KBM-7 (cell line): ENCODE measurements at places on chromosomes 1 and 21.

- no peak for DNase-seq
These were observed 202.6 kb downstream of the GRIK1 start for GRCh38 chr21:29737186-29737585.

- no peak for DNase-seq
These were observed 22.7 kb upstream of the TRIM67 start for GRCh38 chr1:231139125-231139649.

GRCh38 chr1:89089962-89090361 is 25.0 kb upstream of the GBP1 start:
- DNase-seq: no peak

DNA sequence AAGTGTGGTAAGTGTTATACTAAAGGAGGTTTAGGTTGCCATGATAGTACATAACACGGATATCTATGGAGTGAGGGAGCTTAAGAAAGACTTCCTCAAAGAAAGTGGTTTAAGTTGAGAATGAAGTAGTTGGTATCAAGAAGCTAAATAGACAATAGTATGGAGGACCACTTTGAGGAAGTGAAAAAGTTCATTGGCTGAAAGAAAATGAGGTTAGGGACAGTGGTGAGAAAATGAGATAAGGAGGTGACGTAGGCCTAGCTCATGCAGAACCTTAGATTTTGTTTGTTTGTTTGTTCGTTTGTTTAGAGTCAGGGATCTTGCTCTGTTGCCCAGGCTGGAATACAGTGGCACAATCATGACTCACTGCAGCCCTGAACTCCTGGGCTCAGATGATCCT is 72.2 kb upstream of the PPIH start:
- no peak for DNase-seq

- DNase-seq: no peak
These were observed 51.2 kb upstream of the NFASC start for GRCh38 chr1:204819495-204819894.

- peak; percentile 31 for DNase-seq
These were observed 499.2 kb downstream of the OMA1 start for GRCh38 chr1:58047265-58047858.

DNA sequence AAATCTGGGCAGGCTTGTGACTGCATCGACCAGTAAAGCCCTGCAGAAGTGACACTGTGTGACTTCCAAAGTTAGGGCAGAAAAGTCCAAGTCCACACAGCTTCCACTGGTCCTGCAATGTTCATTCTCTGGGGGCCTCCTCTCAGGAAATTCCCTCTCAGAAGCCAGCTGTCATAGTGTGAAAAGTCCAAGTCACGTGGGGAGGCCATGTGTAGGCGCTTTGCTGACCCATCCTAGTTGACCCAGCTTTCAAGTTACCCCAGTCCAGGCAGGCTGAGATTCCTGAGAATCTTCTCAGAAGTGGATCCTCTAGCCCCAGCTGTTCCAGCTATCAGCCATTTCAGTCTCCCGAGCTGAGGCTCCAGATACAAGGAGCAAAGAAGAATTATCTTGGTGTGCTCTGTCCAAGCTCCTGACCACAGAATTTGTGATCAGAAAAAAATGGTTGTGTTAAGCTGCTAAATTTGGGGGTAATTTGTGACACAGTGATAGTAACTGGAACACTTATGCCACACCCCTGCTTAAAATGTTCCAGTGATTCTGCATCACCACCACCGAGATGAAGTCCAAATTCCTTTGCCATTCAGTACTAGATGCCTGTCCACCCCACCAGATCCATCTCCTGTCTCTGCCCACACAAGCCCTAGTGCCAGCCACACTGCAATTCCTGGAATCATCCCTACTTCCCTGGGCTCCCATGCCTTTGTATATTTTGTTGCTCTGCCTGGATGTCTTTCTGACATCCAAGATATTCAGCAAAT is 2.5 kb upstream of the STUM start:
- no peak for DNase-seq

GRCh38 chr1:161216945-161217712 is 2.0 kb downstream of the FCER1G start:
- DNase-seq: peak; percentile 81

DNA sequence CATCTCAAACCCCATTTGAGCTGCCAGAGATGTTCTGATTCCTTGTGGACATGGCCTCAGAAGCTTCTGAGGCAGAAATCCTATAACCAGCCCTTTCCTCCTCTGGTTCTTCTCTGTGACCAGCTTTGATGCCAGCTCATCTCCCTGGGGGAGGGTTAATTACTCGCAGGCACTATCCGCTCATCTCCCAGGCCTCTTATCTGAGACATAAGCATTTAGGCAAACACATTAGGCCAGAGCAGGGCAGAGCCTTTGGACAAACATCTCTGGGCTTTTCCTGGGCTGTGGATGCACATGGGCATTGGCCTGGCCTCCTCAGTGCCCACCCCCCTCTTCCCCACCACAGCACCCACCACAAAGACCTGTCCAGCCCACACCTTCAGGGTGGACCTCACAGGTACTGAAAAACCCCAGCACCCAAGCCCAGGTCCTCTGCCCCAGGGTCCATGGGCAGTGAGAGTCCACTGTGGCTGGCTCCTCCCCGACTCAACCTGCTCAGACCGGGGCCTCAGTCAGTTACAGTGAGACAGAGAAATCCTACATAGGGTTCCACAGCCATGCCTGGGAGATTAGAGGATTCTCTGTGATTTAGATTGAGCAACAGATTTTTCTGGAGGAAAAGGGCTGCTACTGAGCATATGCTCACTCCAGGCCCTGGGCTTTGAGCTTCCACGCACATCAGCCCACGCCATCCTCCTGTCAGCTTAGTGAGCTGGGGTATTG is 26.9 kb downstream of the IGSF21 start:
- DNase-seq: no peak

- no peak for DNase-seq
These were observed 1244.1 kb upstream of the ADGRL4 start for GRCh38 chr1:80250573-80251168.

GRCh38 chr1:235821361-235821981 is 45.2 kb downstream of the LYST start:
- no peak for DNase-seq

DNA sequence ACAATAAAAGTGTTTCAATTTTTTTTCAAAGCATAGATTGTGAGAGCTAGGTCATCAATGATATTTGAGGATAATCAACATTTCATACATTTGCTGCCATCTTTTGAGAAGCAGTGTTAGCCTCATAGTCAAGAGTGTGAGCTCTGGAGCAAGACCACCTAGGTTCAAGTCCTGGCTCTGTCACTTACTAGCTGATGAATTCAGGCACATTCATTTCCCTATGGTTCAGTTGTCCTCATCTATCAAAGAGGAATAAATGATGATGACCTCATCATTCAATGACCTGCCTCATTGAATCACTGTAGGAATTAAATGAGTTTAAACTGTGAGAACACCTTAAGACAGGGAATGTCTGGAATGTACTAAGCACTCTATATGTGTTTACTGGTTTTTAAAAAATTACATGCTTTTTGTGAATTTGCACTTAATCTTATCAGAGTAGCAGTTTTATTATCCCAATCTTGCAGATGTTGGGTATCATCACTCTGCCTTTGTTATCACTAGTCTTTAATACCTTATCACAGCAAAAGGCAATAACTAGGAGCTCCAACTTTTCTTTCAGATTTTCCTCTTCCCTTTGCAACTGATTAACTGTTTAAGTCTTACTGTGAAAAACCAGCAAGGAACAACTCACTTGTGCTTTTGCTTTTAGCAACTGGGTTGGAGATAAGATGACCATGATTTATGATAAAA is 47.4 kb downstream of the SLC30A10 start:
- DNase-seq: no peak

DNA sequence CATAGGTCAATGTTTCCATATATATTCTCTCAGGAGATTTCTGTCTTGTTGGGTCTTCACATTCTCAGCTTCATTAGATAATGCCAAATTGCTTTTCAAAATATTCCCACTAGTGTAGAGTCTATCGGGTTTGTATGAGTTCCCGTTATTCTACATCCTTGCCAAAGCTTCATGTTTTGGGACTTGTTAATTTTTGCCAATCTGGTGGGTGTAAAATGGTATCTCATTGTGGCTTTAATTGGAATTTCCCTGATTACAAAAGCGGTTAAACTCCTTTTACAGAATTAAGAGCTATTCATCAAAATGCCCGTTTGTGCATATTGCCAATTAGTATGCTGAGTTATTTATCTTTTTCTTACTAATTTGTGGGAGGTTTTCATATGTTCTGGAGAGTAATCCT is 708.4 kb upstream of the ADAMTS5 start:
- no peak for DNase-seq

GRCh38 chr1:205972081-205972480 is 28.8 kb upstream of the SLC26A9 start:
- no peak for DNase-seq

DNA sequence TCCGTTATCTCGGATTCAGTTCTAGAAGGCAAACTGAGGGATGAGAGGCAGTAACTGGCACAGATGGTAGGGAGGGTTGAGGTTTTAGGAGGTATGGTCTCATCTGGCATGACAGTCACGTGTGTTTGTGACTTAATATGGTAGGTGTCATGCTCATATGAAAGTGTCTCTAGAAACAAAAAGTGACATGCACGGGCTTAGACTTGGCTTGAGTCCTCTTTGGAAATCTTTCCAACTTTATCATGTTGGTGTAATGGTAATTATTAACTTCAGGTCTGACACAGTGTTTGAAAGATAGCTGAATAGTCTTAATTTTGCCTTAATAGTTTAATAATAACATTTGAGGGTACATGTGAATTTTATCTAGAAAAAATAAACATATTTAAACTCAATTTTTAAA is 218.1 kb downstream of the FMN2 start:
- no peak for DNase-seq

DNA sequence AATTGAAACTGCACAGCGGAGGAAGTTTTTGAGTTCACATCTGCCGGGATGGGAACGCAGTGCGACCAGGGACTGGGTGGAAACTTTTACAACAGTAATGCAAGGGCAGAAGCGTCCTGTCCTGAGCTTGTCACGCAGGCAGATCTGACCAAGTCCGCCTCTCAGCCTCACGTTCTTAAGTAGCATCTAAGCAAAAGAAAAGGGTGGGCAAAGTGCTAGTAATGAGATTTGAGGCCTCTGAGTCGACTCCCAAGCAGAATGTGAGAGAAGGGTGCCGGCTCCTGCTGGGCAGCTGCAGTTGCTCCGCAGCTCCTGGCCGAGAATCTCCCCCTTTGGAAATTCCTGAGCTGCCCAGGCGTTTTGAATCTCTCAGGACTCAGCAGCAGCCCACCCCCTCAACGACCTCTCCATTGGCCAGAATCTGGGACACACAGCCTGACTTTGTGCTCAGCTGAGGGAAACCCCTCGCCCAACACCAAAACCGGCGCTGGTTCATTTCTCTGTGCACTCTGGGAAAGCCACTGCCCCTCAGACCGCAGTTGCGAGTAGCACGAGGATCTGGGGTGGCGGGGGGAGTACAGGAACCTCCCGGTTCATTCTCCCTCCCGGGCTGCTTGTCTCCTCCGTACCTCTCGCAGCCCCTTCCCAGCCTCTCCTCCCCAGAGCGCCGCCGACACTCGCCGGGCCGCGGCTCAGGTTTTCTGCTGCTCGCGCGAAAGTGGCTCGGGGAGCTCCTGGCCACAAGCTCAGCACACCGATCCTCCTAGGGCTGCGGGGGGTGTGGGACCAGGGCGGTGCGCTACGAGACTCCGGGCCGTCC is 913 bp upstream of the S1PR1 start:
- DNase-seq: peak; percentile 39

DNA sequence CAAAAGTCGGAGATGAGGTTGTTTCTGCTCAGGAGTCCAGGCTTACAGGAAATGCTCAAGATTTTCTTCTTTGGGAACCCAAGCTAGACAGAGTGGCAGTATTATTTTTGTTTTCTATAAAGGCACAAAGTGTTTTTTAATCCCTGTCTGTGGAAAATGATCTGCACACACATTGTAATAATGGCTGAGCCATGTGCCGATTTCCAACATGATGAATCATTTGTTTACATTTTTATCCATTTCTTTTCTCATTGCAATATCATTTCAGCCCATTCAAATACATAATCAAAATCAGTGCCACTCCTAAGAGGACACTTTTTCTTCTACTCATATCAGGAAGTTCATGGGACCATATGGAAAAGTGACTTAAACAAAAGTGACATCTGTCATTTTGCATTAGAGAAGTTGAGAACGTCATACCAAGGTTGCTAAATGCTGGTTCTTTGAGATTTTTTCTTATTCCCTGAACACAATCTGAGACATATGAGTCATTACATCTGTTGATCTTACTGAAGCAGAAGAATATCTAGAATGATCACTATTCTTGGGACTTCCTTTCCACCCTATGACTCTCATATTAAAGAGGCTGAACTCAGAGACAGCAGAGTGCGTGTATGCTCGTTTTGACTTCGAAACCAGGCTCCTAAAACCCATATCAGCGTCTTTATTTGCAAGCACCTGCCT is 44.9 kb downstream of the ACTA1 start:
- DNase-seq: no peak

- DNase-seq: no peak
These were observed 242.9 kb downstream of the ST6GALNAC3 start for GRCh38 chr1:76317299-76317900.

- DNase-seq: no peak
These were observed 96.8 kb downstream of the GLIS1 start for GRCh38 chr1:53642215-53642555.

DNA sequence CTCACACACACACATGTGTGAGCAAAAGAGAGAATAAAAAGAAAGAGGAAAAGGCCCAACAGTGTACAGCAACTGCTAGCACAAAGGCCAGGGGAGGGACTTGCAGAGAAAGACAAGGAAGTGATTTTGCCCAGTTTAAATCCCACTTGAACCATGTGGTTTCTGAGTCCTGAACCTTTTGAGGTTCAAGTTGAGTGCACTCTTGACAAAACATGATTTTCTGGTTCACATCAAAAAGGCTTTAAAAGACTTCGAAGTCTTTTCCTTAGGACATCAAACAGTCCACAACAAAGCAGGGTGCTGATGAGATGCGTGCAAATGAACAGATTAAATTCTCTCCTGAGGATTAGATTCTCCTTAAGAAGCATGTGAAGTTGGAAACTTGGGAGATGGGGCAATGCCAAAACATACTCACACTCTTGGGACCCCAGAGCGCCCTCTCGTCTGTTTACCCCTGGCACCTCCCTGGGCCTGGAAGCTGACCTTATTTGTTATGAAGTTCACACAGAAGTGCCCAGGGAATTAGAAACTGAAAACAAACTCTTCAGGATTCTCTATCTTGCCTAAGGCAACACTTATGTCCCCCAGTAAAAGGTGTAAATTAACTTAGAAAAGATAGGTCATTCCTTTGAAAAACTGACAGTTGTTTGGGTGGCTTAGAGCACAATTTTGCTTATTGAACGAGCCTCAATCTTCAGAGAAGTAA is 31.5 kb downstream of the RNF220 start:
- DNase-seq: no peak

DNA sequence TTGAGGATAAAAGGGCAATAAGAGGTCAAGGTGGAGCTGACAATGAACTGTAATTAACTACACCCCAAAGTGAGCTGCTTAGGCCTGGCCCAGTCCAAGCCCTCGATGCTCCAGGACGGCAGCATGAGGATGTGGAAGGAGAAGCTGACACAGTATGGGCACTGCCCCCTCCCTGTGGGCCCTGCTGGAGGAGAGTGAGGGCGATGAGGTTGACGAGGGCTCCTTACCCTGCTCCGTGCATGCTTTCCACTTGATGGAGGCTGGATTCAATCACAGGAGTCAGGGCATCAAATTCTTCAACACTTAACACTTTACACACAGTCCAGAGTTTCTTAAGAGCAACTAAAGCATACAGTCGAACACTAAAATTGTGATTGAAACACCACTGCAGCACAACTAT is 32.4 kb downstream of the COA6 start:
- DNase-seq: no peak

GRCh38 chr21:42448686-42449085 is 45.0 kb downstream of the UBASH3A start:
- no peak for DNase-seq

- DNase-seq: no peak
These were observed 16.4 kb downstream of the PPP2R5A start for GRCh38 chr1:212301580-212301979.

- no peak for DNase-seq
These were observed 318.4 kb upstream of the RGS18 start for GRCh38 chr1:191839891-191840290.
